ENCODE measurements at places on chromosomes 6 and 20.

DNA sequence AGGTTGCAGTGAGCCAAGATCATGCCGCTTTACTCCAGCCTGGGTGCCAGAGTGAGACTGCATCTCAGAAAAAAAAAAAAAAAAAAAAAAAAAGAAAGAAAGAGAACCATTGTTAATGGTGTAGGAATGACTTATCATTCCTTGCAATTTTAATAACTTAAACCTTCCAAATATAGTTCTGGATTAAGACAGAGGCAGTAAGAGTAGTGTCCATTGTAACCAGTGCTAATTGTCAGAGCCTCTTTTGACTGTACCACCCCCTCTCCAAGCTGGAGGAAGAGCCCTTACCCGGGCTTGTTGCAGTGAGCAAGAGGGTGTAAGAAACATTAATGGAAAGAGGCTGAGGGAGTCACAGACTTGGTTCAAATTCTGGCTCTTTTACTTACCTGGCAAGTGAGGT is 53.8 kb downstream of the SASH1 start:
- no peak for DNase-seq

GRCh38 chr20:34927736-34928135 is 27.9 kb downstream of the GSS start:
- DNase-seq: no peak

DNA sequence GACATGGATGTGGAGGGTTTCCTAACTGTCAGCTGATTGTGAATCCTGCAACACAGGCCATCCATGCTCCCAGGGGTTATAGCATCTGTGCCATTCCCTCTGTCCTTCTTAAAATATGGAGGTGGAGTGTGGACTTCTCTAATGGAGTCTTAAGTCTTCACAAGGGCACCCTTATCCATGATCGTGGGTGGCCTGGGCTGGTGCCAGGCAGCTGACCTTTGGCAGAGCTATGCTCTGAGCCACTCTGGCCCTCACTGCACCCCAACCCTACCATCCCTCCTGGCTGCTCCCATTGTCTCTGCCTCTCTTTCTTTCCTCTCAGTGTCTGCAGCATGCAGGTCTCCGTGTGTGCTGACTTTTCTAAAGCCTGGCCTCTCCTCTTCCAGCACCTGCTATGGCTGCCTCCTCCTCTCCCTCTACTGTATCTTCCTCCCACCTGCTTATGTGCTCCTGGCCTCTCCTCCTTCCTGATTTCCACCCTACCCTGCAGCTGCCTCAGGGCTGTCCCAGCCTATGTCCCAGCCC is 11.2 kb upstream of the PCMTD2 start:
- no peak for DNase-seq

DNA sequence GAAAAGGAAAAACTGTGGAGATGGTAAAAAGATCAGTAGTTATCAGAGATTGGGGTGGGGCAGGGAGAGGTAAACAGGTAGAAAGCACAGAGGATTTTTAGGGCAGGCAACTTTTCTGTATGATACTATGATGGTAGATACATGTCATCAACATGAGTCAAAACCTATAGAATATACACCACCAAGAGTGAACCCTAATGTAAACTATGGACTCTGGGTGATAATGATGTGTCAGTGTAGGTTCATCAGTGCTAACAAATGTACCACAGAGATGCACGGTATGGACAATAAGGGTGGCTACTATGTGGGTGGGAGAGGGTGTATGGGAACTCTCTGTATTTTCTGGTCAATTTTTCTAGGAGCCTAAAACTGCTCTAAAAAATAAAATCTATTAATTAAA is 18.5 kb downstream of the PACSIN1 start:
- DNase-seq: no peak

DNA sequence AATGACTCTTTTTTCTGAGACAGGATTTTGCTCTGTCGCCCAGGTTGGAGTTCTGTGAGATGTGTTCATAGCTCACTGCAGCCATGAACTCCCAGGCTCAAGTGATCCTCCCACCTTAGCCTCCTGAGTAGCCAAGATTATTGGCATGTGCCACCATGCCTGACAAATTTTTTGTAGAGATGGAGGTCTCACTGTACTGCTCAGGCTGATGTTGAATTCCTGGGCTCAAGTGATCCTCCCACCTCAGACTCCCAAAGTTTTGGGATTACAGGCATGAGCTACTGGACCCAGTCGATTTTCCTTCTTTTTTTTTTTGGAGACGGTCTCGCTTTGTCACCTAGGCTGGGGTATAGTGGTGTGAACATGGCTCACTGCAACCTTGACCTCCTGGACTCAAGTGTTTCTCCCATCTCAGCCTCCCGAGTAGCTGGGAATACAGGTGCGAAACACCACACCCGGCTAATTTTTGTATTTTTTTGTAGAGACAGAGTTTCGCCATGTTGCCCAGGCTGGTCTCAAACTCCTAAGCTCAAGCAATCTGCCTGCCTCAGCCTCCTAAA is 24.3 kb downstream of the BCL2L1 start:
- DNase-seq: no peak

GRCh38 chr20:54106162-54106561 is 35.8 kb upstream of the BCAS1 start:
- no peak for DNase-seq

- no peak for DNase-seq
Measured at GRCh38 chr20:62777528-62777830, 18.8 kb upstream of the MRGBP start.

DNA sequence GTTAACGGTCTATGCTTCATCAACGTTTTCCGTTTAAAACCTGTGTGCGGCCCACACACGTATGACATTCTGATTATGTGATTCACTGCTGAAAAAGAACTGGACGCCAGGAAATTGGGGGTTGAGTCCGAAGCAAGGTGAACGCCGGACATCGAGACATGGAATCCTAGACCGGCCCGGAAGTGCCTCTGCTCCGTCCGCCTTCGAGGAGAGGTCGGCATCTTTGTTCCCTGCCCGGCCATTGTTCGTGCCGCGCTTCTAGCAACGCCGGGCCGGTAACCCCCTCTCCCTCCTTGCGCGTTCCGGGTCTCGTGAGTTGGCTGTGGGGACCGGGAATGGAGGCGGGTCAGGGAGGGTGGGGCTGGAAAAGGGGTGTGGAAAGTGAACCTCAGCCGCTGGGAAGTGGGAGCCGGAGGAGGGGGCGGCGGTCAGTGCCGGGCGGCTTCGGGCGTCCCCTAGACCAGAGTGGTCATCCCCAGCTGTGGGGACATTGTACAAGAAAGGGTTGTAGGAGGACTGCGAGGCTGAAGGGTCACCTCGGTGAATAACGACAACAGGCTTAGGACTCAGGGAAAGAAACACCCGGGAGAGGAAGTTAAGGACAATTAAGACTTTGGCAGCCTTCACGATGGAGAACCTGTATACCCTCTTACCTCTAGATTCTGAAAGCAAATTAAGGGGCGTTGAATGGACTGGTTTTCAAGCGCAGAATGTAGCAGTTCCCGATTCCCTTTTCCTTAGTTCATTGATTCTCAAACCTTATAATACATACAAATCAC is at the start of gene ZSCAN9:
TSS of gene ZSCAN9 (plus strand) at position 220 of the 779 bp plus-strand sequence. CDS start 1,810 bp downstream, outside the sequence.
- no peak for DNase-seq

DNA sequence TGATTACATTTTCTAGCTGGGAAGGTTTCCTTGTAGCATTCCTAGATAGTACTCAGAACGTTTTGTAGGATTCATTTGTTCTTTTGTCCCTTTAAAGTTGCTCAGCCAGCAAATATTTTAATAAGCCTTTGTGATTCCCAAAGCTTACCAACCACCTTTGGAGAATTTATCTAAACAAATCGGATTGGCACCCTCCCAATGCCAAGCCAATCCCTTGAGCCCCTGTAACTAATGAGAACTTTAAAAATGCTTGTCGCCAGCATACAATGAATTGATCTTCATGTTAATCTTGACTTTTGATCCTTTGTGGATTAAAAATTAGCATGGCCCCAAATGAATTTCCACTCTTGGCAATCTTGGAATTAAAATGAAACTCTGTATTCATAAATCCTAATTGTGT is 559.5 kb downstream of the UTRN start:
- DNase-seq: no peak

GRCh38 chr6:150692604-150693003 is 92.9 kb downstream of the PLEKHG1 start:
- no peak for DNase-seq

DNA sequence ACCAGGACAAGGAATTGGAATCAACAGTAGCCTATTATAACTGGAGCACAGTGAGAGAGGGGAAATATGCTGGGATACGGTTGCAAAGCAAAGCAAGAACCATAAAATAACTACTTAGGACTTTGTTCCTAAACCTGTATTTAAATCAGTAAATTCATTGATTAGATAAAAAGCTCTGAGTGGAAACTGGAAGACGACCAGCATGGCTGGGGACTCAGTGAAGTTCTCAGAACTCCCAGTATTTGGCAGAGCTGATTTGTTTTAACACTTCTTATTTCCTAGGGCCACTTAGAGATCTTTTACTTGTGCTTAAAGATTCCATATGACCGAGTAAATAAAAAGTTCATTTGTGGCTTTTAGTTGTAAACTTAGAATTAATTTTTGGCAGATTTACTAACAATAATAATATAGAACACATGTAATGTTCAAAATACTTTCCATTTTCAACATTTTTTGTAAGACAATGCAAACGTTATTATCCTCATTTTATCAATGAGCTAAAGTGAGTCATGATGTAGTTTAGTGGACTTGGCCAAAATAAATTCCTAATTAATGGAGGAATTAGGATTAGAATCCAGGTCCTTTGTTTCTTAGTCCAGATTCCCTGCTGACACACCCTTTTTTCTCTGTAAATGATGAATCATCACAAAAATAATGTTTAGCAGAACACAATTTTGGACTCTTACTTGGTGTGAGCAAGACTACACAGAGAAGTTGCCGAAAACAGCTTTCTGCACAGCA is 392.9 kb downstream of the GJA1 start:
- no peak for DNase-seq

DNA sequence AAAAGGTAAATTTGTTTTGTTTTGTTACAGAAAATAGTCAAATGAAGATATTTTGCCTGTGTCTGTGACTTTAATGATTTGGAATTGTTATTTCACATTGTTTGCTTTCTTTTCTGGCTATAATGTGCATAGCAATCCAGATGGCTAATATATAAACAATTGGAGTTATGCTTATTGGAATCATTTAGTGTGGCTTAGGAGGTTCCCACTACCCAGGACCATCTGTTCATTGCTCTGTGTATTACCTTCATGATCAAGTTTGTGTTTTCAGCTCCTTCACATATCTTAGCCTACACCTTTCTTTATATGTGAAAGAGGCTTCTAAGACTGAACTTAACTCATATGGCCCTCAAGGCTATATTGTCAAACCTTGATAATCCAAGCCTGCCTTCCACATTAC is 232.9 kb downstream of the BCKDHB start:
- no peak for DNase-seq

DNA sequence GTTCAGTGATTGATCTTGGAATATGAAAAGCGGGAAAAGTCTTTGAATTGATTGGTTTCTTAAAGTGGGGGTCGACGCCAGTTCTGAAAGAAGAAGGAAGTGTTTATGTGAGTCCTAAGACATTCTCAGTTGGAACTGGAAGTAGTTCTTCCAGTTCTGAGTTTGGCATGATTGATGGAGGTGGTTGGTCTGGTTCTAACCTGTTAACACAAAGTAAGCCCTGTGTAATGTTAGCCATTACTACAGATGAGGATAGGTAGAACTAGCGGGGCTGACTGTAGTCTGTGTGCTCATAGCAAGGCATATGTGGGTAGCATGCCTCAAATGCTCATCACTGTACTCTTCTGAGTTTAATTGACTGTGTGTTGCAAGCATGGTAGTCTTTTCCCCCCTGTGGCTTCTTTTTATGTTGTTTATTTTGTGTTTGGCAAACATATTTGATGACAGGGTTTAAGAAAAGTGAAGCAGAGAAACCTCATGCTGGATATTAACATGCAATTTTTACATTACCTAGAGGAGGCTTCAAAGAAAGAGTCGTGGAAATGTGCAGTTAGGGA is 24.9 kb downstream of the CITED2 start:
- no peak for DNase-seq

DNA sequence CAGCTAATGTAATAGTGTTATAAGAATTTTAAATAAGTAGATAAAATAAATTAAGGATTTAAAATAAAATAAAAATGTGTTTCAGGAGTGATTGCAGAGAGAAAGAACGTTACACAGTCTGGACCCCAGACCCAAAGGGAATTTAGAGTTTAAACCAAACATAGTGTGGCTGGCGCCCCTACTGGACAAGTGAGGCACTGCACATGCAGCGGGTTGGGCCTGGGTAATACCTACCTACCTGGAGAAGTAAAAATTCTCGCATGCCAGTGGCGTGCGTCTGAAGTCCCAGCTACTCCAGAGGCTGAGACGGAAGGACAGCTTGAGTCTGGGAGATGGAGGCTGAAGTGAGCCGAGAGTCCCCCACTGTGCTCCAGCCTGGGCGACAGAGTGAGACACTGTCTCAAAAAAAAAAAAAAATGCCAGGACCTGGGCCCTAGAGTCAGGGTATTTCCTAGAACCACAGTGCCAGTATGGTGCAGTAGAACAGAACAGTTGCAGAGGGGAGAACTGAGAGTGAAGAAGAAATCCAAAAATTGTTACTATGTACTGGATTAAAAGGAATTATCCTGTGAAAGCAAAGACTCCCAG is 71.4 kb upstream of the TCF21 start:
- peak; percentile 18 for DNase-seq

GRCh38 chr20:45037050-45037449 is 63.9 kb downstream of the KCNS1 start:
- DNase-seq: no peak

DNA sequence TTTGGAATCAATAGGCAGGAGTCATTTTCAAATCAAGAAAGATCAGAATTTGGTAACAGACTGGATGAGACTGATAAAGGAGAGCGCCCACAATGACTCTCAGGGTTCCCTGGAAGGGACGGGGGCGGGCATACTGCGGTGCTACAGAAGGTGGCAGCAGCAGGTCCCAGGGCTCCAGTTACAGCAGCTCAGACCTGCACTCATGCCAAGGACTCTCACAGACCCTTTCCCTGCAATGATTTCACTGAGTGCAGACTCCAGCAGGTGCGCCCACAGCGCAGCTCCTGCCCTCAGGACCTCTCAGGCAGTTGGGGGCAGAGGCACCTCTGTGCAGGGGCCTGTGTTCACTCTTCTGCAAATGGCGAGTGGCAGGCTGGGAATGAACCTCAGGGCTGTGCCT is 359.8 kb downstream of the ZFAND3 start:
- DNase-seq: no peak

DNA sequence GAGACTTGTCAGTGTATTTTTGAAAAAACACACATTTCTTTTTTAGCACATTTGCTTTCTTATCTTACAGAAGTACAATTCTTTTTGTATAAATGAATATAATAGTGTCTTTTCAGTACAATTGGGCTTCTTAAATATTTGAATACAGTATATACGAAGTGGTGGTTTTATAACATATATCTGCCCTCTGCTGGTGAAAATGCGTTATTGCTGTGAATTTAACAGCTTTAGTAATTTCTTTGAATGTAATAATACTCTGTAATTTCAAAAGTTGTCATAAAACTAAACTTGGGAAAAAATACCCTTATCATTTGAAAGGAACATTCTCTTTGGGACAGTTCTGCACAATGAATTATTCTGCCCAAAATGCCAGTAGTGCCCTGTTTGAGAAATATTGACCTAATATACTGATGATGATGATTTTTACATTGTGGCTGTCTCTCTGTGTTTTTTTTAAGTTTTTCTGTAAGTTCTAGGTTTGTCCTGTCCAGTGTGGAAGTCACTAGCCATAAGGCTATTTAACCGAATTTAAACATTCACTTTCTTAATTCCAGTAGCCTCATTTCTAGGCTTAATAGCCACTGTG is 19.0 kb downstream of the SMAP1 start:
- DNase-seq: no peak
